ENCODE measurements at places on chromosomes 12 and 14. TPM values are rescaled to one million over a fixed set of nuclear protein-coding genes. Genes with fewer than 3 reads are reported as not detected.

Gene PRICKLE1
- total RNA-seq: 0.68 TPM

Gene LTB4R2
- total RNA-seq: 5.1 TPM

Gene GPR65
- total RNA-seq: not detected

Gene RASSF9
- total RNA-seq: 0.94 TPM

Gene GZMH
- total RNA-seq: not detected

Gene CCDC177
- total RNA-seq: 0.02 TPM

Gene AHNAK2
- 231 TPM for total RNA-seq

Gene CHMP4A
- 81.2 TPM for total RNA-seq

Gene KRT2
- not detected for total RNA-seq

Gene GDF3
- total RNA-seq: not detected

Gene TOMM20L
- total RNA-seq: not detected

Gene PLD4
- 0.10 TPM for total RNA-seq

Gene BMAL2
- 15.7 TPM for total RNA-seq

Gene KCNK13
- 0.17 TPM for total RNA-seq

Gene OR4E2
- total RNA-seq: not detected

Gene LTA4H
- total RNA-seq: 107 TPM

Gene CLEC14A
- not detected for total RNA-seq

Gene RERGL
- not detected for total RNA-seq

Gene PLEK2
- 19.4 TPM for total RNA-seq

Gene GDF11
- total RNA-seq: 4.1 TPM

Gene INHBE
- 0.11 TPM for total RNA-seq

Gene IL31
- not detected for total RNA-seq

Gene CLEC4C
- total RNA-seq: not detected

Gene SERPINA12
- not detected for total RNA-seq

Gene HCFC2
- total RNA-seq: 4.5 TPM

Gene CCDC197
- not detected for total RNA-seq

Gene CFAP54
- total RNA-seq: 1.3 TPM

Gene FSCB
- total RNA-seq: not detected

Gene ZDHHC22
- total RNA-seq: 0.18 TPM

Gene SPIC
- total RNA-seq: not detected

Gene SIX1
- 6.2 TPM for total RNA-seq

Gene NDUFB1
- total RNA-seq: 345 TPM

Gene KRT73
- not detected for total RNA-seq

Gene SIX6
- not detected for total RNA-seq

Gene DBX2
- total RNA-seq: not detected

Gene FCF1
- 38.3 TPM for total RNA-seq

Gene NOS1
- 0.61 TPM for total RNA-seq

Gene SENP1
- total RNA-seq: 11.8 TPM

Gene OR6C68
- total RNA-seq: not detected
